ENCODE measurements at places on chromosomes 13 and 19.

GRCh38 chr19:34336781-34337271 is 28.2 kb upstream of the GPI start:
- DNase-seq: no peak

DNA sequence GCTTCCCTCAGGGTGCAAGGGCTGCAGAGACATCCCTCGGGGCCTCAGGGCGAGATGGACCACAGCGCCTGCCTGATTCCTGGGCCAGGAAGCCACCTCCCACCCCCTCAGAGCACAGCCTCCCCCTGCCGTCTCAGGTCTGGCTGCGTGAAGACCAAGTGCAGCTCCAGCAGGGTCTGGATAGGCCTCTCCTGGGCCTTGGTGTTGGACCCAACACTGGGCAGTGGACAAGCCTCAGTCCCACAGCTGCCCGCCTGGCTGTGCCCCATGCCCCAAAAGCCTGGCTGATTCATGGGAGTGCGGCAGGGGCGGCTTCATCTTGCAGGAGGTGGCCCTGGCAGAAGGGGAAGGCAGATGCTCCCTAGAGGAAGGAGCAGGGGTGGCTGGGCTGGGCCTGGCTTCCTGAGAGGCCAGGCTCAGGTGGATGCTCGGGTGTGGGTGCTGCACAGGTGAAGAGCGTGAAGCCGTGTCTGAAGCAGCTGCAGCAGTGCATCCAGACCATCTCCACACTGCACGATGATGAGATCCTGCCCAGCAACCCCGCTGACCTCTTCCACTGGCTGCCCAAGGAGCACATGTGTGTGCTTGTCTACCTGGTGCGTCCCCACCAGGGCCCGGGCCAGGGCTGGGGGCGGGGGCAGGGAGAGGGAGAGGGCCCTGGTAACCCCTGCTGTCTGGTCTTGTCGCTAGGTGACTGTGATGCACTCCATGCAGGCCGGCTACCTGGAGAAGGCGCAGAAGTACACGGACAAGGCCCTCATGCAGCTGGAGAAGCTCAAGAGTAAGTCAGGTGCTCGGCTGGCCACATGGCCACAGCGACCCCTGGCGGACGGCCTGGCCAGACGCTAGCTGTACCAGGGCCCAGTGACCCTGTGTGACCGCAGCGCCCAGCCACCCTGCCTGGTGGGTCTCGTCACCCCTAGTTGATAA is 21.7 kb downstream of the MAU2 start:
- DNase-seq: no peak

GRCh38 chr19:36527873-36528193 is 238 bp downstream of the ZNF260 start:
- DNase-seq: no peak

DNA sequence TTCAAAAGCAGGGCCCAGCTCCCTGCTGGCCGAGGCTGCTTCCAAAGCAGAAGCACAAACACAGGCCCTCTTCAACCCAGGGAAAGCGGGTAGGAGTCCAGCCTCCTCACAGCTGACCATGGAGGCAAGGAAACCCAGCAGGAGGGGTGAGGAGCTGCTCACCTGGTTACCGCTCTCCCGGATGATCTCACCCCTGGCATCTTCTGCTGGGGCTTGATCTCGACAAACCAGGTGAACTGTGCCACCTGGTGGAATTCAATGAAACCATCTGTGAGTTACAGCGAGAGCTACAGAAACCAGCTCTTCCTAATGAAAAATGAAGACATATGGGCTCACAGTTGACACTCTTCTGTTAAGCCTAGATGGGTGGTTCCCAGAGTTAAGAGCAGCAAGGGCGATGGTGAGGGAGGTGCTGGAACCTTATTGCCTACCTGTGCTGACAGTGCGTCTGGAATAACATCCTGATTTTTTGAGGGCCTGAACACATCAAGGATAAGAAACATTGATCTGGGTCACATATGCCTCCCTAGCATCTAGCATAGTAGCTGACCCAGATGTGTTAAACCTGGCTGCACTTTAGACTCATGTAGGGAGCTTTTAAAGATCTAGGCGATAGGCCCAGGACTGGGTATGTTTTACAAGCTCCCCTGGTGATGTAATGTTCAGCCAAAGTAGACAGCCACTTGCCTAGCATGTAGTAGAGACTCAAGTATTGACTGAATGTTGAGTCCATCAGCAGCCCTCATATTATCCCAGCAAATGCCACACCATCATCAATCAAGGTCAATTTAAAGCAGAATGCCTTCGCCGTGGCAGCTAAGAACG is 6.1 kb downstream of the DHRS12 start:
- DNase-seq: peak; percentile 47

- no peak for DNase-seq
Observed at GRCh38 chr19:18408053-18408476, 10.6 kb upstream of the LRRC25 start.

- DNase-seq: no peak
Observed at GRCh38 chr13:24506698-24507335, 5.8 kb downstream of the PARP4 start.

DNA sequence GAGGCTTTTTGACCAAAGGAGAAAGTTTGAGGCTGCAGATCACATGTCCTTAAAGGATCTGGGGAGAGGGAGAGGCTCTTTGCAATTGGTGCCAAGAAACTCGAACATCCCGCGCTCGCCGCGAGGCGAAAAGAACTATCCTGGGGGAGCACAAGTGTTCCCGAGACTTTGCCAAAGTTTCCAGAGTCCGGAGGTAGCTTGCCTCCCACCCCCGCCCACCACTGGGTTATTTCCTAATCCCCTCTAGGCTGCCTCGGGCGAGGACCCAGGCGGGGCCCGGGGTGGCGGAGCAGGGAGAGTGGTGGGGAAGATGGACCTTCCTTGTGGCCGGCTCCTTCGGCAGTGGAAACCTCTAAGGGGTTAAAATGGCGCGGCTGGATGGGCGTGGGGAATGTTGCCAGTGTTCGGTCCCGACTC is 114.5 kb downstream of the KCNRG start:
- no peak for DNase-seq

- DNase-seq: no peak
Observed at GRCh38 chr13:21557995-21558394, 46.0 kb downstream of the MICU2 start.

- no peak for DNase-seq
Observed at GRCh38 chr13:112183532-112184090, 116.7 kb downstream of the SOX1 start.

DNA sequence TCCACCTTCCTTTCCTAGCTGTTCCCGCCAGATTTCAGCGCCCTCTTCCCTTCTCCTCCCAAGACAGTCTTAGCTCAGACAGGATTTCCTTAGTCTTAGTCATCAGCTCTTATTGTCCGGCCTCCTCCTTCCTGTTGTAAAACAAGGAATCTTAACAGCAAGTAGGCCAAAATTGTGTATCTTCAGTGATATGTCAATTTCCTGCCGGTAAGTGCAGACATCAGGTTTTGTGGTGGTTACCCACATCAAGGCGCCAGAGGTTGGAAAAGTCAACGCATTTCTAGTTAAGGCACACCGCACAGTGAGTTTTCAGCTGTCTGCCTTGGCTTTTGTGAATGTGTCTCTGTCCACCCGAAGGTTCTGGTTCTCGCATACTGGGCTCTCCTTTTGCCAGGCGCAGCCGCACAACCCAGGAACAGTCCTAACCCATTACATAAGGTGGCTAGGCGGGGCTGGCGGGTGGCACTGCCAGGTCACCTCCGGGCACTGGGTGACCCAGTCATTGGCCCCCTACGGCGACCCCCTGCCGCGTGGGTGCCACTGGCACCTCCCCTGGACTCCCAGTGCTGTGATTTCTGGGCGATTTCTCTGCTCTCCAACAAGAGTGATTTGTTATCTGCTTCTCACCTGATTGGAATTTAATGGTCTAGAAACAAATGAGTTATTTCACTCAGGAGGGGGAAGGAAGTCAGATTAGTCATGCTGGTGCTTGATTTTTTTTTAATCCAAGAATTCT is 12.9 kb downstream of the COL4A2 start:
- DNase-seq: no peak

DNA sequence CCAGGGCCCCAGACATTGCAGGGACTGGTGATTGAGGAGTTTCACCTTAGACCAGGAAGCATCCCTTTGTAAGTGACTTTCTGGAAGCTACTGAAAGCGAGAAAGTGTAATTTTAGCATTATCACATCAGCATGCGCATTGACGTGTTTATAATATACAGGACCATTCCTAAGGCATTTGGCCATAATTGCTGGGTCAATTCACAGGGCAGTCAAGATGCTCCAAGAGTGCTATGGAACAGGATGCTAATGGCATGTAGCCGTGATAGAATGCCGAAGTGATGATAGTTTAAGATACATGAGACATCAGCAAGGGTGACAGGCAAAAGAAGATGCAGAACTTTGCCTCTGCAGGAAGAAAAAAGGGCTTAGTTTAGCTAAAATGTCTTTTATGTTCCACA is 347.6 kb upstream of the NBEA start:
- DNase-seq: no peak

GRCh38 chr19:55554741-55555152 is 9.4 kb upstream of the SBK3 start:
- DNase-seq: no peak

DNA sequence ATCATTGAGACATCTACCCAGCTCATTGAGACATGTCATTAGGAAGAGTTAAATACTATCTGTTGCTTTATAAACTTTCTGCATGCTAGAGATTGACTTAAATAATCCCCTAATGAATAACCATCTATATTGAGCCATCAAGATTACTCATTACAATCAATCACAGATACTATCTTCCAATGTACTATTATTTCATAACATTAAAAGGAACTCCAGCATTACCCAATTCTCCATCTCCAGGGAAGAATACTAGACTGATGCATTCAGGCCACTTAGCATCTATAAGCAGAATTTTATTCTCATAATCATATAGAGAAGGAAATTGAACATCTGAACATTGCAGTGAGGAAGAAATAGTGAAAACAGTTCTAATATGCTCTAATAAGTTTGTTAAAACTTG is 8.0 kb downstream of the EPSTI1 start:
- DNase-seq: no peak

DNA sequence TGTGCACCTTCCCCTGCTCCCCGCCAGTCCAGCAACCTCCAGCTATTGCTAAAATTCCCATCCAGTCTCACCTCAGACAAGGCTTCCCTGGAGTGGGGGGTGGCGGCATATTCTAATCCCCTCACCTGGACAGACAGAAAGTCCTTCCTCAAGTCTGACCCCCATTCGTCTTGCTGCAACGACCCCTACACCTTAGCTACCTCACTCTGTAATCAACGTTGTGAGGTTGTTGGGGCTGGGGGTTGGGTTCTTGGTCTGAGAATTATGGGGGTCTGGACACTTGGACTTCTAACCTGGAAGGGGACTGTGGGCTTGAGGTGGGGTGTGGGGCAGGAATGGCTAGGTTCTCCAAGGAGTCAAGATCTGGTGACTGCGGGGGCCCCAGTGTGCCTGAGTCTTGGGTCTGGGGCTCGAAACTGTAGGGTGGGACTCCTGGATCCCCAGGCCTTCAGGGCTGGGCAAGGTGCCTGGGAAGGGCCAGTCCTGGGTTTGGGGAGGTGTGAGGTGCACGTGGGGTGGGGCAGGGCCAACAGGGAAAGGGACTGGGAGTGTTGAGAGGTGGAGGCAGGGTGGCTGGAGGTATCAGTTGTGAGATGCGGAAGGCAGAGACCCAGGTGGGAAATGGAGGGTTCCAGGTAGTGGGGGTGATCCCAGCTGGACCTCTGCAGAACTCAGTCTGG is 1.3 kb downstream of the FOXA3 start:
- no peak for DNase-seq

- DNase-seq: no peak
Observed at GRCh38 chr13:73025217-73026012, 33.4 kb upstream of the KLF5 start.

DNA sequence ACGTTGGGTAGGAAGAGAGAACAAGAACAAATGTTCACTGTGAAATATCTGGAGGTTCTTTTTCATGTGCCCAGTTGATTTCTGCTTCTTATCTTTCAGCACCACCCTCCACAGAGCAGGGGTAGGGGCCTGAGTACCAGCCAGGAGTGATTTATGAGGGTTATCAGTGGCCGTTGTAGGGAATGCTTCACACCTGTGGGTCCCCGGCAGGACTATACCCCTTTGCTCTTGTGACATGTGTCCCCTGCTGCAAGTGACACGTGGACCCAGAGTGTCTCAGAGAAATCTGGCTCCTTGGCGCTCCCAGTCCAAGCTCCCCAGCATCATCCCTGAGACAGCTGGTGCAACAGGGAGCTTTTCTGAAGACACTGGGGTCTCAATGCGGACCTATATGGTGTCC is 29.7 kb downstream of the SIAH3 start:
- no peak for DNase-seq

DNA sequence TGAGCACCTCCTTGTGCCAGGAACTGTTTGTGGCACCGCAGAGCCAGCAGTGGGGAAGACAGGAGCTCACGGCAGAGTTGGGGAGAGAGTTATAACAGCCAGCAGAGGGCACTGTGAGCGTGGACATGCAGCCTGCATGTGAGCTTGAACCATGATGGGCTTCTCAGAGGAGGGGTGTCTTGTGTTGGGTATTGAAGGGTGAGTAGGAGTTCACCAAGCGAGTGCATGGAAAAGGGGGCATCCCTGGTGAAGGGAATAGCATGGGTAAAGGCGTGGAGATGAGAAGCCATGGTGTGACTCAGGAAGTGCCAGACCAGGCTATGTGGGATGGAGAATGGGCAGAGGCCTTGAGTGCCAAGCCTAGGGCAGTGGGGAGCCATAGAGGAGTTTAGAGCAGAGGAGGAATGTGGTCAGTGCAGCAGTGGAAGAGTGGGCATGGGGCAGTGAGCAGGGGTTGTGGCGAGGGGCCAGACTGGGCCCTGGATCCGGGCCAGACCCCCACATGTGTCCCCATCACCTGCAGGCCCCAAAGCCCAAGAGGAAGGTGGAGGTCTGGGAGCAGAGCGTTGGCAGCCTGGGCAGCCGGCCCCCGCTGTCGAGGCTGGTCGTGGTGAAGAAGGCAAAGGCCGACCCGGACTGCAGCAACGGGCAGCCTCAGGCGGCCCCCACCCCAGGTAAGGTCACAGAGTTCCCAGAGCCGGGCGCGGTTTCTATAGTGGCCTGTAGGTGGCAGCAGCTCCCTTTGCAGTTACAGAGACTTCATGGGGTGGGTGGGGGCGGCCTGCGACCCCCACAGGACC is 11.8 kb upstream of the SHD start:
- peak; percentile 70 for DNase-seq
